ENCODE measurements at places on chromosomes 13 and 19. TPM values are rescaled to one million over a fixed set of nuclear protein-coding genes. Genes with fewer than 3 reads are reported as not detected.

Gene ZNF547
- total RNA-seq = 2.6 TPM

Gene ATXN8OS
- not detected for total RNA-seq

Gene DKKL1
- not detected for total RNA-seq

Gene MTUS2
- under 0.01 TPM for total RNA-seq

Gene CEP89
- total RNA-seq = 12.4 TPM

Gene LILRA6
- total RNA-seq = not detected

Gene ZSCAN1
- total RNA-seq = not detected

Gene CYP4F11
- total RNA-seq = 0.29 TPM

Gene DCT
- total RNA-seq = 0.29 TPM

Gene MBD3L2
- total RNA-seq = not detected

Gene ERVK3-1
- 125 TPM for total RNA-seq

Gene LYPD3
- total RNA-seq = not detected

Gene SERP2
- 1.9 TPM for total RNA-seq

Gene PRRG2
- total RNA-seq = 5.8 TPM

Gene OLFM2
- total RNA-seq = 8.2 TPM

Gene RASGRP4
- not detected for total RNA-seq

Gene MEDAG
- not detected for total RNA-seq

Gene ZNF225
- total RNA-seq = 4.9 TPM

Gene NRTN
- 0.11 TPM for total RNA-seq

Gene KIR3DL2
- total RNA-seq = not detected

Gene STK24
- total RNA-seq = 116 TPM

Gene NUDT19
- total RNA-seq = 10.5 TPM

Gene GJB6
- total RNA-seq = not detected

Gene GNA15
- total RNA-seq = not detected

Gene LGI4
- total RNA-seq = not detected

Gene SMIM44
- total RNA-seq = not detected

Gene SMAD9
- 0.30 TPM for total RNA-seq

Gene ZNF100
- 5.3 TPM for total RNA-seq

Gene GPC6
- 1.1 TPM for total RNA-seq

Gene SIAH3
- total RNA-seq = 0.12 TPM

Gene FGF22
- total RNA-seq = not detected

Gene ABHD13
- total RNA-seq = 3.4 TPM

Gene ATP8B3
- 1.8 TPM for total RNA-seq

Gene UBE2L5
- not detected for total RNA-seq

Gene YJEFN3
- 2.7 TPM for total RNA-seq

Gene ZNF507
- 5.4 TPM for total RNA-seq

Gene MAP2K7
- 8.8 TPM for total RNA-seq

Gene GADD45GIP1
- total RNA-seq = 80.8 TPM
